ENCODE measurements at places on chromosomes 16 and 17.

DNA sequence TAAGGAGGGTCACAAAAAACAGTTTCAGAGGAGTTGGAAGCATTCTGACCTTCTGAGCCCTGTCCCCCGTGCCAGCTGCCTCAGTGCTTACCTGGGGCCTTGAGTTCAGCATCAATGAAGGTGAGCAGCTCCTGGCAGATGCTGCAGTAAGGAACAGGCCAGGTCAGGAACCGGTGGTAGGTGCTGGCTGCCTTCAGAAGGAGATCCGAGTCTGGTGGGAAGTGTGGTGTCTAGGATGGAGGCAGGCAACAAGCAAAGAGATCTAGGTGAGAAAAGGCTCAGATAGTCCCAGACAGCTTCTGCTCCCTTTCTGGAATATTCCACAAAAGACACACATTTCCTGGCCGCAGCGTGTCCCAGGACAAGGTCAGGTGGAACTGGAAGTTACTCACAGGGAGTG, 37.2 kb upstream of the PIK3R6 start:
- DNase-seq, result no peak

GRCh38 chr17:76048711-76049110, 21.6 kb upstream of the EVPL start:
- DNase-seq, result no peak

GRCh38 chr16:83458612-83459011, 349.2 kb upstream of the HSBP1 start:
- DNase-seq, result no peak

- peak; percentile 58 for DNase-seq
Measured at GRCh38 chr16:76574651-76575050, 297.4 kb downstream of the CNTNAP4 start.

- DNase-seq, result no peak
Measured at GRCh38 chr17:4490637-4491061, 8.0 kb upstream of the SPNS2 start.

GRCh38 chr16:85525420-85526184, 87.5 kb upstream of the GSE1 start:
- DNase-seq, result no peak

- no peak for DNase-seq
Measured at GRCh38 chr17:40602445-40603443, 37.5 kb upstream of the CCR7 start.

GRCh38 chr17:74750327-74751069, 2.1 kb downstream of the NHERF1 start:
- peak; percentile 65 for DNase-seq

DNA sequence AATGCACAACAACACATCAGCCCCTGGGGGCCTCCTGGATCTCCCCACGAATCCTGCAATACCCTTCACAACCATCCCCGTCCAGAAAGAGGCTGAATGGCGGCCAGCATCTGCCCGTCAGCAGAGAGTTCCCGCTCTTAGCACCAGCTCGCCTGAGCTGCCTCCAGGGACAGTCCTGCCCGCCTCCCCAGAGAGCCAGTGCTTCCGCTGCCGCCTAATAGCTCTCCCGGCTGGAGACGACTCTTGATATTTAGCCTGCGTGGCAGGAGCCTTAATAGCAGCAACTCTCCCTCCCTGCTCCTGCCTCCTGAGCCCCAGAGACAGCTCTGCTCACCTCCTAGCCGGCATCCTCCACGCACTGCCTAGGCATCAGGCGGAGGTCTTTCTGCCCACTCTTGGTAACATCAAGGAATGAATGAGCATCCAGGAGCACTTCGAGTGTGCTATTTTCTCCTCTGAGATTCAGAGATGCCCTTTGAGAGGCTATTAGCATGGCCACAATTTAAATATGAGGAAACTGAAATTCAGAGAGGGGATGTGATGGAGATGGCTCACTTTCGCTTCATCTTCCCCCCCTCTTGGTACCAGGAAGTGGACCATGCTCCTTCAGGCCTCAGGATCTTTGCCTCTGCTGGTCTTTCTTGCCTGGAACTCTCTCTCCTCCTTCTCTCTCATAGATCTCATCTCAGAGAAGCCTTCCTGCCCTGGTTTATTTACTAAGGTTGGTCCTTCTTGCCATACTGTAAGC, 67.9 kb downstream of the RAI1 start:
- no peak for DNase-seq

DNA sequence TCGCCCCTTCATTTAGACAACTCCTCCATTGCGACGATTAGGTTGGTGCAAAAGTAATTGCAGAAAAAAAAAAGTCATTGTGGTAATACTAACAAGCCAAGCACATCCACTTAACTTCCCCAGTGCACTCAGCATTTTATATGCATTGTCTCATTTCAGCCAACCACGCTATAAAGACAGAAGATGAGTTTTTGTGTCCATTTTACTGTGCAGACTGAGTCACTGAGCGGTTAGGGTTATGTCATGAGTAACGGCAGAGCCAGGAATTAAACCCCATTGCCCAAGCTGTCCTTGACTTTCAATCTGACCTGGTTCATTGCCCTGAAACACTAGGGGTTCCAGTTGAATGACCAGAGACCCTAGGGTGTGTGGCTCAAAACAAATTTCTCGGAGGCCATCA, 218.7 kb downstream of the XYLT1 start:
- no peak for DNase-seq

GRCh38 chr17:37094391-37094790, 145.6 kb downstream of the AATF start:
- no peak for DNase-seq

Measured in hepatocyte (in vitro differentiated cells).